Activated CD4-positive, alpha-beta T cell treated with anti-CD3 and anti-CD28 coated beads, Interleukin-2, amount 50 U/mL, for 1 hour (primary cell): ENCODE measurements at places on chromosomes 12 and 14.

GRCh38 chr12:50734409-50735263 is 29.3 kb upstream of the ATF1 start:
- no peak for DNase-seq

GRCh38 chr14:51333901-51334521 is 94.0 kb downstream of the TMX1 start:
- DNase-seq = no peak

- no peak for DNase-seq
These were observed 24.5 kb upstream of the TSPAN11 start for GRCh38 chr12:30902001-30902400.

- no peak for DNase-seq
These were observed 2.2 kb downstream of the SERPINA9 start for GRCh38 chr14:94473666-94474410.

- no peak for DNase-seq
These were observed 406.6 kb upstream of the SYT1 start for GRCh38 chr12:78457938-78458337.

- DNase-seq = no peak
These were observed 274.2 kb downstream of the FUT8 start for GRCh38 chr14:65686761-65687160.

- DNase-seq = no peak
These were observed 10.2 kb downstream of the PPFIBP1 start for GRCh38 chr12:27534060-27534764.

GRCh38 chr12:76374386-76375020 is 26.3 kb upstream of the BBS10 start:
- no peak for DNase-seq

DNA sequence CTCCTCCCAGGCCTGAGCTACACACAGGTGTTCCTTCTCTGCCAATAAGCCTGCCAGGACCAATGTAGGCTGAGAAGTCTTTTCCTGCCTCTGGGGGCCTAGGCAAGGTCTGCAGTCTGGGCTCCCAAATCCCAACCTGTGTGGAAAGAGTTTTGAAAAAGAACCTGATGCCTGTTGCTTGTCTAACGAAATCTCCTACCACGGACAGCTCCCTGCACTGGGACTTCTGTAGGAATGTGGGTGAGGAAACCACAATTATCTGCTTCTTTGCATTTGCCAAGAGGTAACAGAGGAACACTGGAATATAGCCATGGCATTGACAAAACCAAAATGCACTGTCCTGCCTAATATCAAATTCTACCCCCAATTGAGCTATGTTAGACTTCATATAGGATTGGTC is 877.0 kb upstream of the TMEM132C start:
- no peak for DNase-seq

DNA sequence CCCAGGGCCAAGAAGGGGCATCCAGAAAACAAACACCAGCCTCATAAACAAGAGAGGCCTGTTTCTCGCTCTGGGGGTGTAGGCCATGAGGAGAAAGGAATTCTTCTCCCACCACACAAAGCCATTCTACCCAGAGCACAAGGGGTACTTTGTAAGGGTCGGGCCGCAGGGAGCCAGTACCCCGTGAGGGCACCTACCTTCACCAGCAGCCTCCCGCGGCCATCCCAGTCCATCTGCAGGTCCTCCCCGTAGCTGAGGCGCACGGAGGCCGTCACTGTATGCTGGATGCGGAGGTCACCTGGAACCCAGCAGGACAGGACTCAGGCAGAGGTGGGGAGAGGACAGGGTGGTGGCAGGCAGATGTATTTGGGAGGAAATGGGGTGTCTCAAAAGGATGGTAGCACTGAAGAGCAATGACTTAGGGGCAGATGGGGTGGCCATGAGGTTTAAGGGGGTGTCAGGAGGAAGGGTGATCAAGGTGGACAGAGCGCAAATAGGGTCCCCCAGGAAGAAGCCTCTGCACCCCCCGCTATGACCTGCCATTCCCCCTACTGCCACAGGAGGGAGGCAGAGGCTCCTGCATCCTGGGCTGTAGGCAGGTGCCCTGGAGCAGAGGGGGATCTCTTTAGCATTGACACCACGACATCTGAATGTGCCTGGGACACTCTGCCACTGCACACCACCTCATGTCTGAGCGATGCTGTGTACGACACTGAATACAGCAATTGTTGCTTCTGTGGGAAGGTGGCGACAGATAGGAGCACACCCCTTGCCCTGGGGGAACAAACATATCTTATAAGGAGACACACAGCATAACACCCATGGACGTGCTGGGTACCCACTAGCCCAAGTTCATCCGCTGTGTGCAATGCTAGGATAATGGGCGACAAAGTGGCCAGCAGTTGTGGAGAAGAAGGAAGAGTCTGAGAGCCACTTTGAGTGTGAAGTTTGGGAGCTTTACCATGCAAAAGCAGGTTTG is 61.4 kb downstream of the VWF start:
- DNase-seq = peak; percentile 47
